Stimulated activated CD4-positive, alpha-beta T cell treated with anti-CD3 and anti-CD28 coated beads, Interleukin-4, amount 100 ng/mL, for 4 hours (primary cell): ENCODE measurements at places on chromosomes 13 and 19.

GRCh38 chr13:29222458-29222857 lies 373.0 kb downstream of the SLC7A1 start:
- no peak for DNase-seq

DNA sequence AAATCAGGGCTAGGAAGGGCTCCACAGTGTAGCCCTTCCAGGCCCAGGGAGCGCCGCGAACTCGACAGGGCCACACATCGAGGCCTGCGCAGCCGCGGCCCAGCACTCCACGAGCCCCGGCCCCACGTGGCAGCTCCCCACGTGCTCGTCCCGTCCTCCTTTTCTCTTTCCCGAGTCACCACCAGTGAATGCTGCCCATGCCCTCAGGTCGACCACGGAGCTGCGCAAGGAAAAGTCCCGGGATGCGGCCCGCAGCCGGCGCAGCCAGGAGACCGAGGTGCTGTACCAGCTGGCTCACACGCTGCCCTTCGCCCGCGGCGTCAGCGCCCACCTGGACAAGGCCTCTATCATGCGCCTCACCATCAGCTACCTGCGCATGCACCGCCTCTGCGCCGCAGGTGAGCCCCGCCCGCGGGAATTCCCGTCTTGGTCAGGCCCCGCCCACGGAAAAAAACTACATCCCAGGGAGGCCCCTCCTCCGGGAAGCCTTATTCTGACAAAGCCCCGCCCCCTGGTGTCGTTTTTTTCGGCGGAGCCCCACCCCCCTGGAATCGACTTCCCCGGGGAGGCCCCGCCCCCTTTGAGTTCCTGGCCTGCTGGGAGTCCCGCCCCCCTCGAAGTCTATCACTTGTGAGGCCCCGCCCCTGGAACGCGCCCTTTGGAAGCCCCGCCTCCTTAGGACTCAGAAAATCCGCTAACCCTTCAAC lies 7.0 kb downstream of the HIF3A start:
- no peak for DNase-seq

- no peak for DNase-seq
These were observed 2.7 kb downstream of the MAB21L1 start for GRCh38 chr13:35473802-35474201.

- no peak for DNase-seq
These were observed 14.2 kb upstream of the RASA3 start for GRCh38 chr13:114146629-114147028.

DNA sequence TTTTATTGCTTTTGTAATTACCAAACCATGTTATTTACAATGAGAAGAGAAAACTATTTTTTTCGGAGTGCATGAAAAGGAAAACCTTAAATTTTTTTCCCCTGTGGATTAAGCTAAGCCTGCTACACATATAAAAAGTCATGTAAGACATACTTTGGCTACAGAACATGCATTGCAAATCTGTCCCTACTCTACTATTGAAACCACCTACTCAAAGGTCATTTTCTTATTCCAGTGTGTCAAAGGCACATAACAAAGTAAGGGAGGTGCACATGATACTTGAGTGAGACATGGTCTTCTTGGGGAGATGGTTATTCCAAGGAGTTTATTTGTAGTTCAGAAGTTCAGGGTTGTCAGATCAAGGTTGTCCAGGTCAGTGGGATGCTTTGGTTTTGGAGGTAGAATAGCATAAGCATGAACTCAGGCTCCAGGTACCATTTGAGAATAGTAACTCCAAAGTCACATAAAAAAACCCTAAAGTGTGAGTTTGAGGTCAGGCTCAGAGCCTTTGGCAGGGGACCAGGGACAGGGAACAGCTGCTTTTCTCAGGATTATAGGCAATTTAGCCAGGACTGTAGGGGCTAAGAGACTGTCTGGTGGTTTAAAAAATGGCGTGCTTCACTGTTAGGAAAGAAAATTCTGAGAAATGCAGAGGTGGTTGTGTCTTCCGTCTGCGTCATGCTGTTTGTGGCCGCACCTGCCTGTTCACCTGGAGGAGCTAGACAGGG lies 15.4 kb downstream of the FARP1 start:
- DNase-seq, result no peak

- no peak for DNase-seq
These were observed 57.8 kb downstream of the MYCBP2 start for GRCh38 chr13:77269141-77269540.

- no peak for DNase-seq
These were observed 26.2 kb upstream of the NCCRP1 start for GRCh38 chr19:39170386-39171231.

GRCh38 chr19:34678085-34678412 lies 571 bp downstream of the ZNF302 start:
- DNase-seq, result no peak

DNA sequence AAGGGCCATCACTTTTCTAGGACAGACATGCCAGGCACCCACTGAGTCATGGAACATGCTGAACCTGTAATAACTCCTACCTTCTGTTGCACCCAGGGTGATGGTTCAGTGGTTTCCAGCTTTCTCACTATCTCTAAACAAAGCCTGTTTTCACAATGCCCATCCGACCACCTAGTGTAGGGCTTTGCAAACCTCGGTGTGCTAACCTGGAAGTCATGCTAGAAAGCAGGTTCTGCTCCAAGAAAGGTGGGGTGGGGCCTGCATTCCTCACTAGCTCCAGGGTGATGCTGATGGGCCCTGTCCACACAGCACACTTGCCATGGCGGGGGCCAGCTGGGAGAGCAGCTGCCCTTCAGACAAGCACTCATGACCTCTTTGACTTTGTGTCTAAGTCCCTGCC lies 43.4 kb downstream of the COL4A2 start:
- DNase-seq, result no peak

GRCh38 chr19:41796362-41796761 lies at the start of gene CEACAM3:
TSS of gene CEACAM3 (plus strand) at chr19:41796587. CDS start at chr19:41796678, 91 bp downstream.
- no peak for DNase-seq

DNA sequence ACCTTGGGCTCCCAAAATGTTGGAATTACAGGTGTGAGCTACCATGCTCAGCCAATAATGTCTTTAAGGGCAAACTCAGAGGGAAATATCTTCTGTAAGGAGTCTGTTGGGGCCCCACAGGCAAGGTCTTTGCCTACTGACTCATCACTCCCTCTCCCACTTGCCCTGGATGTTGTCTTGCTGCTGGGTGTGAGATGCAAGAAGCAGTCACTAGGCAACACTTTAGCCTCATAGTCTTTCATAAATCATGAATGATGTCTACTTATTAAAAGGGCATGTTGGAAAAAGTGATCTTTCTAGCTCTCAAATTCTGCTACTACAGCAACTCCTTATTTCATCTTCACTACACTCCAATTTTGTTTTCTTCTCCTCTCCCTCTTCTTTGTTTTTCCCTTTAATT lies 34.6 kb upstream of the SLC10A2 start:
- DNase-seq, result no peak

DNA sequence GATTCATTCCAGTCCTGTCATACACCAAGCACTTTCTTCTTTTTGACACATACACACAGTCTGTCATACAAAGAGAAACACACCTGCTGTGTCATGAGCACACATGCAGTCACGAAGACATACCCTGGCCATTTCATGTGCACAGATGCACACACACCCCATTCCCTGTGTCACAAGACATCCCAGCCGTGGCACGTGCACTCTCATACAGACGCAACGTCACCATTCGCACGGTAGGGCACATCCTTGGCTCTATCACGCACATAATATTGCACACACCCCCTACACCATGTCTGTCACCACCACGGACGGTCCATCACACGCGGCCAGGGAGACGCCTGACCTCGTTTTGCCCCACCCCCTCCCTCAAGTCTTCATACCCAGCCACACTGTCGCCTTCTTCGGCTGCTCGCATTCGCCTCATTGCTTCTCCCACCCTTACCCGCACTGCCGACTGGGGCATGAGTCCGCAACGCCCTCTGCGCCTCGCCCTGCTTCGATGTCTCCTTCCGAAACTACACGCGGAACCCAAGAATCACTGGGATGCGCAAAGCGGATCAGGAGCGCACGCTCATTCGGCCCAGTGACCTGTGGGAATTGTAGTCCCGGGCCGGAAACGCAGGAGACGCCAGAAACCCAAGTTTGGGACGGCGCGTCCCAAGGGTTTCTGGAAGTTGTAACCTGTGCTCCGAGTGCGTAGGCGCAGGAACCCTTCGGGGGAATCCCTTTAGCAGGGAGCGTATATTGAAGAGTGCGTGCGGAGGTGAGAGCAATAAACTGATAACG lies 6.8 kb upstream of the ZNF283 start:
- peak; percentile 39 for DNase-seq

DNA sequence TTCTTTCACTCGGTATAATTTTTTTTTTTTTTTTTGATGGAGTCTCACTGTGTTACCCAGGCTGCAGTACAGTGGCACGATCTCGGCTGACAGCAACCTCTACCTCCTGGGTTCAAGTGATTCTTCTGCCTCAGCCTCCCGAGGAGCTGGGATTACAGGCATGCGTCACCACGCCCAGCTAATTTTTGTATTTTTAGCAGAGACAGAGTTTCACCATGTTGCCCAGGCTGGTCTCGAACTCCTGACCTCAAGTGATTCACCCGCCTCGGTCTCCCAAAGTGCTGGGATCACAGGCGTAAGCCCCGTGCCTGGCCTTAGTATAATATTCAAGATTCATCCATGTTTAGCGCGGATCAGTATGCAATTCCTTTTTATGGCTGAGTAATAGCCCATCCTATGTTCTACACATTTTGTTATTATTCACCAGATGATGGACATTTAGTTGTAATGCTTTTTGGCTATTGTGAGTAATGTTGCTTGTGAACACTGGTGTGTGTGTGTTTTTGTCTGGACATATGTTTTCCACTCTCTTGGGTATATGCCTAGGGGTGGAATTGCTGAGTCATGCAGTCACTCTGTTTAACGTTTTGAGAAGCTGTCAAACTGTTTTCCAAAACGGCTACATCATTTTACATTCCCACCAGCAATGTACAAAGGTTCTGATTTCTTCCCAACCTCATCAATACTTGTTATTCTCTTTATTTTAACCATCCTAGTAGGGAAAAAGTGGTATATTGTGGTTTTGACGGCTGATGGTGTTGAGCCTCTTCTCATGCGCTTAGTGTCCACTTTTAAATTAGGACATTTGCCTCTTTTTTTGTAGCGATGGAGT lies 22.9 kb downstream of the PLEKHF1 start:
- DNase-seq, result no peak

DNA sequence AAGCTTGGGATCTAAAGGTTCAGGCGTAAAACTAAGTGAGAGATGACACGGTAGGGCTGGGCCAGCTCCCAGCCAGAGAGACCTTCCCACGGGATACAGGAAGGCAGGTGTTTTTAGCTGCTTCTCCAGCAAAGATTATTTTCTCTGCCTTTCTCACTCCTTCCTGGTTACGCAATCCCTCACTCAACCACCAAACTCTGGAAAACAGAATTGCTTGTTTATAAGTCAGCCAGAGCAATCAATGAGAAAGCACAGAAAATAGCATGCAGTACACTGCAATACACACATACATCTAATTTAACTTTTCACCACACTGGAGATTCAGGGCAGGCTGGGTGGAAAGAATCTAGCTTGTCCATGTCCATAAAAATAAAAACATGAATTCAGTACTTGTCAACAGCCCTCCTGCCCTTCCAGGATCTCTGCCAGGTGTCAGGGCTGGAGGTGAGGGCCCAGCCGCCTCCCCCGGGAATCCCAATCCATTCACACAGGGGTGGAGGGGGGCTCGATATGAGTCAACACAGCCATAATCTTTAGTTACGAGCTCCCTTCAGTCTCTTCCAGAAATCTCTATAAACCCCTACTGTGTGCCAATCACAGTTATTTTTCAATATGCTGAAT lies 12.2 kb downstream of the RHPN2 start:
- no peak for DNase-seq

GRCh38 chr13:42688821-42689220 lies 92.6 kb upstream of the FAM216B start:
- DNase-seq, result no peak

GRCh38 chr13:32362574-32362973 lies 47.3 kb downstream of the BRCA2 start:
- DNase-seq, result no peak

- no peak for DNase-seq
These were observed 1.1 kb downstream of the FKBP8 start for GRCh38 chr19:18541992-18542940.

- no peak for DNase-seq
These were observed 17.9 kb downstream of the ANKRD10 start for GRCh38 chr13:110897014-110897413.

DNA sequence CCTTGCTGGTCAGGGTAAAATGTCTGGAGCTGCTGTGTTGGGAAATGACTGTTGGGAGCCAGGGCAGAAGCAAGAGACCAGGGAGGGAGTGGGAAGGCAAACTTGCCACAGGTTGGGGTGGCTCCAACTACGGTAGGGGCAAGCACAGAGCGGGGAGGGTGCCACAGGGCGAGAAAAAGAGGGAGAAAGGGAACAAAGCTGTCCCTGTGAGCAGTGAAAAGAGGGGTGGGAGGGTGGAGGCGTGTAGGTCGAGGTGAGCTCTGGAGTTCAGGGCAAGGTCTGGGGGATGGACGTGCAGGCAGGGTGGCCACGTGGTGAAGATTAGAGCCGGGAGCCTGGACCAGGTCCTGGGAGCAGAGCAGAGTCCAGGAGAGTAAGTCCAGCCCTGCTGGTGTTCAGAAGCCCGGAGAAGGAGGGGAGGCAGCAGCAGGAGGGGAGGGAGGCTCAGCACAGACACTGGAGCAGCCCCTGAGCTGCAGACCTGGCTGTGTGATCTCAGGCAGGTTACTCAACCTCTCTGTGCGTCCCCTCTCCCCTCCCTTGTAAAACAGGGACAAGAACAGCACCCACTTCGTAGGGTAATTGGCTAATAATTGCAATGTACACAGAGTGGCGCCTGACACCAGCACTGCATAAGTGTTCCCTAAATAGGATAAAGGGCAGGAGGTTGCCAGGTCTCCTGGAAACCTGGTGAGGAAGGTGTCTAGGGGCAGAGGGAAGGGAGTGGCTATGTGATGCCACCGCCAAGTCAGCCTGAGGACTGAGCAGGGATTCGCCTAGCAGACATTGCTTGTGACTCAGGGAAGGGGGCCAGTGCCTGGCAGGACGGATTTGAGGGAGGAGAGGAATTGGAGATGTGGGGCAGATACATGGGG lies 3.2 kb upstream of the POLR2E start:
- DNase-seq, result no peak

GRCh38 chr19:33456076-33456844 lies 65.3 kb downstream of the PEPD start:
- no peak for DNase-seq

- no peak for DNase-seq
These were observed 4.2 kb upstream of the ATP12A start for GRCh38 chr13:24675806-24676570.

DNA sequence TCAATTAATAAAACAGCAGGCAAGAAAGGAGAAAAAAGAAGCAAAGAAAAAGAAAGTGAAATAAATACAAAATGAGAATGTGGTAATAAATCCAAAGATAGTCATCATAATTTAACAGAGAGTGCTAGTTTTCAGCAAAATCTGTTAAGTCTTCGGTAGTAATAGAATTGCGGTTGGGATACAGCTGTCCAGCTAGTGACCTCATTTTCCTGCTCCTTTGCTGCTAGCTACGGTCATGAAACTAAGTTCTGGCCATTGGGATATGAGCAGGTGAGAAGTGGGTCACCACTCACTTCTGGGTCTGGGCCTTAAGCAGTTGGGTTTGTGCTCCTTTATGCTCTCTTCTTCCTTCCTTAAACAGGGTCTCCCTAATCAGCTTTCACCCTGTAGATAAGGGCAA lies 11.7 kb upstream of the DGKH start:
- DNase-seq, result no peak
